ENCODE measurements at places on chromosomes 1 and 21.

GRCh38 chr1:17687145-17687544 lies 68.0 kb upstream of the ACTL8 start:
- DNase-seq = no peak

- no peak for DNase-seq
Observed at GRCh38 chr1:17409391-17409811, 30.1 kb downstream of the RCC2 start.

DNA sequence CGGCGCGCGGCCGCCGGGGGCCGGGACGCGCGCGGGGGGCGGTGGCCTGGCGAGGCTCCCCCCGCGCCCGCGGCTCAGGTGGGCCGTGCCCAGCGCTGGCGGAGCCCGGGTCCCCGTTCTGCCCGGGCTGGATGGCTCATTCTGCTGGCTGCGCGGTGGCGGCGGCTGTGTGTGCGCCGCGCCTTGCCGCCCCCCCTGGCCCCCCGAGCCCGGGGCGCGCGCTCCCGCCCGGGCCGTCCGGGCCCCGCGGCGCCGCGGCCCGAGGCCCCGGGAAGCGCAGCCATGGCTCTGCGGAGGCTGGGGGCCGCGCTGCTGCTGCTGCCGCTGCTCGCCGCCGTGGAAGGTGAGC lies at the start of gene EPHB2:
EPHB2 (plus strand) TSS at position 139 of the 349 bp plus-strand sequence; CDS start at position 283, 144 bp downstream.
- DNase-seq = no peak

DNA sequence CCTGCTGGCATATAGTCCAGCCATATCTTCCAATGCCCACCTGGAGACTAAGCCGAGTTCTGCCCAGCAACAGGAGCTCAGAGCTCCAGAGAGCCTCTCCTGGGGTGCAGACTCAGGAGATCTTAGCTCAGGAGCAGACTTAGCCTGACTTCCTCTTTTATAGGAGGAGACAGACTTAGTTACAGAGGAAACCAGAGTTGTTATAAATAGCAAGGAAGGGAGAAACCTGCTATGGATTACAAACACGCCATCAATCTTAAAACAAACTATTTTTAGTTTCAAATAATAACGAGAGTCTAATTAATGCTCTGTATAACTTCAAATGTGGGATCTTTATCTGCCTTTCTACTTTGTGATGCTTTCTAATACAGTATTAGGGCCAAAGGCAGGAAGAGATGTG lies 3.3 kb upstream of the KIF21B start:
- DNase-seq = no peak

- DNase-seq = no peak
Observed at GRCh38 chr1:8540261-8540941, 222.5 kb downstream of the SLC45A1 start.

DNA sequence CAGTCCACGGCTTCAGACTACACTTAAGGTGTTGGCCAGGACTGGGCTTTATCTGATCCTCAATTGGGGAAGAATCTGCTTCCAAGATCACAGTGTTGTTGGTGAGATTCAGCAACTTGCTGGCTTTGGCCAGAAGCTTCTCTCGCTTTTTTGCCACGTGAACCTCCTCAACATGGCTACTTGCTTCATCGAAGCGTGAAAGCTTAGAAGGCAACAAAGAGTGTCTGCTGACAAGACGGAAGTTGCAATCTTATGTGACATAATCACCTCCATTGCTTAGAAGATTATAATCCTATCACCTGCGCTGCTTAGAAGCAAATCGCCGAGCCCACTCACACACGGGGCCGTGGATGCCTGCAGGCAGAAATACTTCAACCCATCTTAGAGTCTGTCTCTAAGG lies 10.4 kb upstream of the ITPKB start:
- no peak for DNase-seq

DNA sequence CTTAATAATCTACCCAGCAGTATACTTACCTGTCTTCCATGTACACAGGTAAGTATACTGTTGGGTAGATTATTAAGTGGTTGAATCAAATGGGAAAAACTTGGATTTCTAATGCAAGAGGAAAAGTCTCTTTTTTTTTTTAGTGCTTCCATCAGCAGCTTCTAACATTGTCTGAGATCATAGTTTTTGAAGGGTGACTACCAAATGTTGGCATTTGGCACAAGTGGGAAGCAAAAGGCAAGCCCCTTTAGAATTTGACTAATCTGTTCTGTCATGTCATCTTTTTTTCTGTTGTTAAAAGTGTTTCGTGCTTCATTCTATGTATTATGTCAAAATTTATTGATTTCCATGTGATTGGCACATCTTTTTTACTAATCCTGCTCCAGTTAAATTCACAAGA lies 547 bp downstream of the FMO1 start:
- no peak for DNase-seq

DNA sequence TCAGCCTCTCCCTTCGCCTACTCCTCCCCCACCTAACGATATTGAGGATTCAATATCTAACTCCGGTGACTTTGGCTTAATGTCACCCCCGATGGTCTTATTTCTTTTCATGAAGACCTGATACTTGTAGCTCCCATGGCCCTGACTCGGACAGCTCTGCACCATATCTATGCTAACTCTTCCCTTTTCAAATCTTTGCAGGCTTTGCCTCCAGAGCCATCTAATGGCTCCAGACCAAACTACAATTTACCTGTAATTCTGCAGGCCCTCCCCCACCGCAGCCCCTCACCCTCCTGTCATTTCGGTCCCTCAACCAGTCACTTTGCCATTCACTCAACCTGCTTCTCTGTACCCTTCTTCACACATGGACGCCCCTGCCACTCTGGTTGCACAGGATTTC lies 7.9 kb upstream of the GSTM5 start:
- DNase-seq = no peak

GRCh38 chr1:227949341-227949921 lies 1.7 kb upstream of the WNT9A start:
- no peak for DNase-seq

GRCh38 chr1:229034342-229034741 lies 236.6 kb upstream of the RAB4A start:
- no peak for DNase-seq

DNA sequence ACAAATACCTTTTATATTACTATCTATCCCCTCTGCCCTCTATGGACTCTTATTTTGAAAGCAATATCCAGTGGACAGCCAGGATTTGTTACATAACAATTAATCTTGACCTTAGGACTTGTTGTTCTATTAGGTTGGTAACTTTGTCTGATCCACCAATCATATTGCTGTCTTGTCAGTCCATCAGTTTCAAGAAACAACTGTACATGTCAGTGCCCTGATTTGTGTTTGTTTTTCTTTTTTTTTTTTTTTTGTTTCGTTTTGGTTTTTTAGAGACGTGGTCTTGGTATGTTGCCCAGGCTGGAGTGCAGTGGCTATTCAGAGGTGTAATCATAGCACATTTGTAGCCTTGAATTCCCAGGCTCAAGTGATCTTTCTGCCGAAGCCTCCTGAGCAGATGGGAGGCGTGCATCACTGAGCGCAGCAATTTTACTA lies 1.5 kb upstream of the SCP2 start:
- no peak for DNase-seq

- no peak for DNase-seq
Observed at GRCh38 chr1:226863446-226863845, 7.0 kb upstream of the PSEN2 start.

DNA sequence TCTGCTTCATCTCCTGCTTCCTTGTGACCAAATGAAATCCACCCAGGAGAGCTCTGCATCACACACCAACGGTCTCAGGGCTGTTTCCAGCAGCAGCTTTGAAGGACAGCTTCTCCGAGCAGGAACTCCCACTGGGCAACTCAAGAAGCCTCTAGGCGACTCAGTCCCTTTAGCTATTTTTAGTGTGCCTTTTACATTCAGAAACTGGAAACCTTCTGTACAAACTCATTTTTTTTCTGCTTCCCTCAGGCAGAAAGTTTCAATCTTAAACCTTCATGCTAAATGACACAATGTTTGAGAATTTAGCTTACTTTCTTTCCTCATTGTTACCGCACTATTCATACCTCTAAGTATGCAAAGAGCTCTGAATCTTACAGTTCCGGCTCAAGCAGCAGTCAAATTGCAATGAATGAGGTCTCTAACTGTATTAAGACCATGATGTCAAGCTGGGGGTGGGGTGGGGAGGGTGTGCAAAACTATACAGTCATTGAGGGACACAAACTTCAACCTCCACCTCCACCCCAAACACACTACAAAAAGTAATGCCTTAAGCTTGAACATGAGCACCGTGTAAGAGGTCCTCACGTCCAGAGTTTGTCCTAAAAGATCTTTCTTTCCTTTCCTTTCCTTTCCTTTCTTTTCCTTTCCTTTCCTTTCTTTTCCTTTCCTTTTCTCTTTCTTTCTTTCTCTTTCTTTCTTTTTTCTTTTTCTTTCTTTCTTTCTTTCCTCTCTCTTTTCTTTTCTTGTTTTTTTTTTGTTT lies 16.4 kb upstream of the TARBP1 start:
- no peak for DNase-seq

Data from GOT3 (cell line).